Ureter (tissue), 1 donor: ENCODE measurements at places on chromosomes 4 and X. TPM values are rescaled to one million over a fixed set of nuclear protein-coding genes. Genes with fewer than 3 reads are reported as not detected.

GRCh38 chr4:2395584-2395983 is 22.9 kb downstream of the ZFYVE28 start:
- no peak for DNase-seq

- no peak for DNase-seq
These were observed 37.8 kb upstream of the HPF1 start for GRCh38 chr4:169795585-169795984.

Gene HPGDS
- total RNA-seq = 4.4 TPM

DNA sequence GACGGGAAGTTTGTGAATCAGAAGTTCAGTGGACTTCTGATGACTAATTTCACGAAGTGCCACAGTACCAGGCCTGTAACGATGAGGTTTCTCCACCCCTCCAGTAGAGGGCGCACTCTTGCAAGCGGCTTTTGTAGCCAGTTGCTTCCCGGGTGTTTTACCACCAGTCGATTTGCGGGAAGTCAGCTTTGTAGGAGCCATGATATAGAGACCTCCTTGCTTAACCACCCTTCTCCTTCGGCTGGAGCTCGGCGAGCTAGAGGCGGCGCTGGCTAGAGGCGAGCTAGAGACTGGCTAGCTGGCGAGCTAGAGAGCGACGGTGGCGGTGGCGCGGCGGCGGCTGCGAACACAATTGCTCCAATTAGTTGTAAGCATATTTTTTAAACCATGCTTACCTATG is 72.0 kb downstream of the IL1RAPL1 start:
- DNase-seq = no peak

DNA sequence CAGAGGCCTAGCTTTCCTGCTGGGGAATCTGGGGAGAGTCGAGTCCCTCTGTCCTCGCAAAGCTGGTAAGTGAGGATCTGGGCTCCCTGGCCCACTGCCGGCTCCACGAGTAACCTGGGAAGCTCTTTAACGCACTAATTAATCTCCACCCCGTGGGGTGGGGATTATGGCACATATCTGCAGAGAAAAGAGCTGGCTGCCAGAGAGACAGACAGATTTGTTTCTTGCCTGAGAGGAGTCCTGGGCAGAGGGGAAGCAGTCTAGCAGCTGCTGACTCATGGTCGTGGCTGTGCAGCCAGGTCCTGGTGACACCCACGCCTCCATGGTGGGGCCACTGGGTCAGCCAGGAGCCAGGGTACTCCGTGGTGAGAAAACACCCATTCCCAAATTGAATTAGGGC is 14.0 kb downstream of the SORCS2 start:
- DNase-seq = no peak

- DNase-seq = no peak
These were observed 70.5 kb downstream of the AFF1 start for GRCh38 chr4:87005369-87005689.

Gene VEGFD
- total RNA-seq = 4.1 TPM
